ENCODE measurements at places on chromosomes 11 and 22.

DNA sequence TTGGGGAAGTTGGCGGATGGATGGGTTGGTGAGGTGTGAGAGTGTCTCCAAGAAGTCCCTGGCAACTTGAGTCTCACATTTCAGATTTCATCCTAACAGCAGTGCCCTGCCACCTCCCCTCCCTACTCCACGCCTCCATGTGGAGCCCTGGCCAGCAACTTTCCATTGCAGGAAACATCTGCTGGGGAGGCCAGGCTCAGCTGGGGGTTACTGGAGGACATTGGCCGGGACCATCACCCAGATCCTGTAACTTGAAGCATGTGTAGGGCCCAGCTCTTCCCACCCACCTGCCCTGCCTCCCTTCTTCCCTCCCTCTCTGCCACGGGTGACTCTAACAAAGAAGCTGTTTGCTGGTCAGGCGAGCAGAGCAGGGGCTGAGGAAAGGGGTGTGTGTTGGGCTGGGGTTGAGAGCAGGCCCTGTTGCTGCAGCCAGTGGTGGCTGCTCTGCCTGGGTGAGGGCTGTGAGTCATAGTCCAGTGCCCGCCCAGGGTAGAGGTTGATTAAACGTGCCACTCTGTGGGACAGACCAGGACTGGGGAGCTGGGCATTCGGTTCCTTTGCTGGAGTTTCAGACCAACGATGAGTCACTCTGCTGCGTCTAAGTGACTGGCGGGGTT lies 64.0 kb downstream of the SCN3B start:
- DNase-seq, result no peak

DNA sequence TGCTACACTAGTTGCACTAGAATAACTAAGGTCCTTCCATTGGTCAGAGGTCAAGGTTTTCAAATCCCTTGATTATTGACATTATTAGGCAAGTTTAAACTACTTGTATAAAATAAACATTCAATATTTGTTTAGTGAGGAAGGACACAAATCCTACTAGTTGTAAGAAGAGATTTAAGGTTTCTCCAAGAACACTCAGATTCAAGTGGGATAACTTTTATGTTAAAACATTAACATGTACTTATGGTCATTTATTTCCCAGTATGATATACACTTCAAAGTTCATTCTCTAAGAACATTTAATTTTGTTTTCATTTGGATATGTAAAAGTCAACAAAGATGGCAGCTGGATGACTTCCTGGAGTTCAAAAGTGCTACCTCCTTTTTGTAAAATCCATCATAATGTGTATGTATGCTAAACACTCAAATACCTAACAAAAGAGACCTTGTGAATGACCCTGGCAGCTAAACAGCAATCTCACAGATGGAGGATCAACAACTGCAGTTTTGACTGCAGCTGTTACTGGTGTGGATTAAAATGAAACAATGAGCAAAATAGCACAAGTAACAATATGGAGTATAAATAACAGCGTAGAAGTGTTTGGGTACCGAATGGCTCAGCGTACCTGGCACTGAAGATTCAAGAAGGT lies 1.5 kb downstream of the CCDC90B start:
- no peak for DNase-seq

DNA sequence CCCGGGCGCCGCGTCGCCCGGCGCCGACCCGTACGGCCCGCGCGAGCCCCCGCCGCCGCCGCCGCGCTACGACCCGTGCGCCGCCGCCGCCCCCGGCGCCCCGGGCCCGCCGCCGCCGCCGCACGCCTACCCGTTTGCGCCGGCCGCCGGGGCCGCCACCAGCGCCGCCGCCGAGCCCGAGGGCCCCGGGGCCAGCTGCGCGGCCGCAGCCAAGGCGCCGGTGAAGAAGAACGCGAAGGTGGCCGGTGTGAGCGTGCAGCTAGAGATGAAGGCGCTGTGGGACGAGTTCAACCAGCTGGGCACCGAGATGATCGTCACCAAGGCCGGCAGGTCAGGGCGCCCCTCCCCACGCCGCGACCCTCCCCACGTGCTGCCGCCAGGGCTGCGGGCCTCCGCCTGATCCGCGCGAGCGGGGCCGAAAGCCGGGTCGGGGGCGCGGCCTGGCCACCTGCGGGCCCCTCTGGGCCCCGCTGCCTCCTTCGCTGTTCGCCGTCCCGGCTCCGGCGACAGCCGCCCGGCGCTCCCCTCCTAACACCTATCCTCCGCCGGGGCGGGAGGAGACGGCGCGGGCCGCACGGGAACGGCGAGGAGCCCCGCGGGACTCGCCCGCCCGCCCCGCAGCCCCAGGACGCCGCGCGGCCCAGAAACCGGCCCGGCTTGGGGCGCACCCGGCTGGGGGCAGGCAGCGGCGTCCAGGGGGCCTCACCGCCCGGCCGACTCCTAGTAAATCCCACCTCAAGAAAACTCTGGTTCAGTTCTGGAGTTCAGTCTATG lies 560 bp downstream of the TBX1 start:
- no peak for DNase-seq

GRCh38 chr11:111735262-111736116 lies 30.7 kb downstream of the PPP2R1B start:
- DNase-seq, result no peak

DNA sequence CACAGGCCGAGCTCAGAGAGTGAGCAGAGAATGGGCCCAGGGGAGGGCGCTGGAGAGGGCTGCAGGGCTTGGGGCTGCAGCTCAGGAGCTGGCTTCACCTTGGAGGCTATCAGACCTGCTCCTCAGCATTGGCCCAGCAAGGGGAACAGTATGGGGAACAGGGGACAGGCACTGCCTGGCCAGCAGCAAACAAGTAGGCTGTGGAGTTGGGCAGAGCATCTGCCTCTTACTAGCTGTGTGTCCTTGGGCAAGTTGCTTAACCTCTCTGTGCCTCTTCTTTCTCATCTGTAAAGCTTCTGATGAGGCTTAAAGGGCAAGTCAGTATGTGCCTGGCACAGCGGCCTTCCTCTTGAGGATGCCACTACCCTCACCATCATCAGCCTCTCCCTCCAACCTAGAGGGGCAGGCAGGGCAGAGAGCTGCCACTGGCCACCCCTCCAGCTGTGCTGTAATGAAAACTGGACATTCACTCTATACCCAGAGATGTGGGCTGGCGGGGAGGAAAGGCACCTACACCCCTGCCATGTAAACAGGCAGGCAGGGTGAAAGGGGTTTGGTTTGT lies 7.5 kb upstream of the CDKN1C start:
- no peak for DNase-seq

Measured in cortex of kidney (tissue), 1 donor.